ENCODE measurements at places on chromosomes 3 and 15. TPM values are rescaled to one million over a fixed set of nuclear protein-coding genes. Genes with fewer than 3 reads are reported as not detected.

DNA sequence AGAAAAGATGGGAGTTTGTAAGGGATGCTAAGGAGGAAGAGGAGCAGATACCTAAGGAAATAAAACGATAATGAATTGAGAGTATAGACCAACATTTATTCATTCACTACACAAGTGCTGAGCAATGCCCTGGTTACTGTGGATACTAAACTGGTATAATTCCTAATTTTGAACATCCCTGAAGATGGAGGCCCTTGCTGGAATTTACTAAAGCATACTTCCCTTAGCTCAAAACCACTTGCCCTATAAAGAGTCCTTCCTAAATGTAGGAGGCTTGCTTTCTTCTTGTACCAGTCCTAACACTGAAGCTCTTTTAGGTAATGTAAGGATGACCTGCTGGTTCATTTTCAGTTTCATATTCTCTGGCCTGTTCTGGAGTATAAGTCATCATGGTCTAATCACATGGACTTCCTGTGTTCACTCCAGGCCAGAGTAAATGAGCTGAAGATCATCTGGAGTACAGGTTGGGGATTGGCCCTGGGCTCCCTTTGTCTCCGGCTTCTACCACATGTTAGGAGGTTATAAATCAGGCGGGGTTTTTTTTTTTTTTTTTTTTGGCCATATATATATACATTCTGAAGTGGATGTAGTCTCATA, 40.1 kb upstream of the MTMR10 start:
- no peak for DNase-seq

DNA sequence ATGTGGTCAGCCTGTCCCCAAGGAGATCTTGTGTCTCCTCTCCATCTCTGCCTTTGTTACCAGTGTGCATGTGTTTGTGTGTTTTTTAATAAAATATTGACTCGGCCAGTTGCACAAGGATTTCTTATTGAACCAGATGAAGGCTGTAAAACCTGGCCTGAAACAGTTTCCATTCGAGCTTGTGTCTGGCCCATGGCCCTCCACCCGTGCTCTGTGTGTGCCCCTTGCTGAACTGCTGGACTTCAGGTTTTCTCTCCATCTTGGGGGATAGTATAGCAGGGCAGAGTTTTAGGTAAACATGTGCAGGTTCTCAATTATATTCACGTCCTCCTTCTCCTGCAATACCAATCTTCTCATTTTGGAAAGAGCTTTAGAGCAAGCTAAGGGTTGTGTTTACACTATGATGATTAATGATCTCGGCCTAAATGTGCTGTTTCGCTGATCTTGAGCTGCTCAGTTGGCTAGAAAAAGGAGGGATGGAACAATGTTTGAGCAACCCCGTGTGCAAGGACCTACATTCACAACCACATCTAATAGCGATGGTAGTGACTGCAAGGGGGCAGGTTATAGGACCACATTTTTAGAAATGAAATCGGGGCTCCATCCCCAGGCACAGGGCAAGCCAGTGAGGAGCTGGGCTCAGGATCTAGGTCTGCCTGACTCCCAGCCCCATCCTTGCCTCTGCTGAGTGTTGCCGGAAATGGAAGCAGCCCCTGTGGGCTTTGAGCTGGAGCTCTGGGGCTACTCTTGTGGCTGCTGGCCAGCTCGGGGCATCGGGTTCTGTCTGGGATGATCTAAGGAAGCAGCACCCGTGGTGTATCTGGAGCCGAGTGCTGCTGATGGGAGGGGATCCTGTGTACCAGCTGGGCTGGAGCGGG, 47.7 kb downstream of the CMTM6 start:
- no peak for DNase-seq

The FOXL2NB gene
- 10.2 TPM for total RNA-seq

The GOLGA6L7 gene
- 0.11 TPM for total RNA-seq

GRCh38 chr3:53243785-53244184, 12.0 kb downstream of the TKT start:
- no peak for DNase-seq

DNA sequence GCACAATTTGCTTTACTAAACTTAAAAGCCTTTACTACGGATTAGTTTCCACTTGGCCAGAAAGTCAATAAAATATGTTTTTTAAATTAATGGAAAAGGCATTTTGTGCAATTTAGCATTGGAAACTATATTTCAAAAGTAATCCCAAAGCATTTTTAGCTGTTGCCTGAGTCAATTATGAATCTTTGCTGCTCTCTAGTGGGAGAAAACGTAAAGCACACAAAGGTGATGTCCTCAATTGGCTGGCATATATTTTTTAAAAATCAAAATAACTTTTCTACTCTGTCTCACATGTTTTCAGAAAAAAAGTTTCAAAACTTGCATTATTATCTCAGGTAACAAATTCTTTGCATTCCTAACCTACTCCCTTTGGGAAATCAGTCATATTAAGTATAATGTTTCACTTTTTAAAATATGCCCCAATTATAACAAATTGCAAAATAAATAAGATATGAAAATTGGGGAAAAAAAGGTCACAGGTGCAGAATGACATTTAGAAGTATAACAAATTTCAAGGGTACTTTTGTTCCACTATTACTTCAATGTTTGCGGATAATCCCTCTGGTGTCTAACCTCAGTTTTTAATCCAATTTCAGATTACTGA, 47.2 kb upstream of the TEX55 start:
- DNase-seq, result peak; percentile 19

DNA sequence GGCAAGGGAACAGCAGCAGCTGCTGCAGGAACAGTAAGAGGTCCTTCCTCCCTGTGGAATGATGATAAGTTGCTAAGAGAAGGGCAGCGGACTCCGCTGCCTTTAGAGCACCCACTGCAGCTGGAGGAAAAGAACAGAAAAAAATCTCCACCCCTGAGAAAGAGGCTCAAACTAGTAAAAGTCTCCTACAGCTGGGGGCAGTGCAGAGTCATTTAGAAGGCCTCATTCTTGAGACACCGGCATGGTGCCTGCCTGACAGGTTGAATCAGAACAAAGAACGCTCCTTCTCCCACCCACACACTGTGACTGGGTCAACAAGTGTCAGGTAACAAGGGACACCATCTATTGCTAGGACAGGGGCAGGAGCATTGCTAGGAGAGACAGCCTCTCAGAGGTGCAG, 188.4 kb downstream of the ABHD5 start:
- DNase-seq, result no peak

The C3orf20 gene
- not detected for total RNA-seq

The TEX9 gene
- total RNA-seq, result 2.7 TPM

The MME gene
- total RNA-seq, result 2.5 TPM

DNA sequence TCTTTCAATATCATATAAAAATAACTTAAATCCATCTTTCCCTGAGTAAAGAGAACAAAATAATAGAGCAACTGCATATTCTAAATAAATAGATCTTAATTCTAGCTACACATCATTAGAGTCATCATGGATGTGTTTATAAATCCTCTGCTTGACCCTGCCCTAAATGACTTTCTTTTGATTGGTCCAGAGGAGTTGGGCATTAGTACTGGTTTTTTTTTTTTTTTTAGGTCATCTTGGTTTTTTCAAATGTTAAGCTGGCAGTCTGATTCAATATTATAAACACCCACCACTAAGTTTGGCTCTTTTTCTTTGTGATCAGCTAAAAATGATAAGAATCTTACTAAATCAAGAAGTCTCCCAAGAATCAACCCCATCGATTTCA, 504.0 kb upstream of the CBLB start:
- DNase-seq, result no peak

Measured in K562 (cell line).